ENCODE measurements at places on chromosomes 7 and 10.

DNA sequence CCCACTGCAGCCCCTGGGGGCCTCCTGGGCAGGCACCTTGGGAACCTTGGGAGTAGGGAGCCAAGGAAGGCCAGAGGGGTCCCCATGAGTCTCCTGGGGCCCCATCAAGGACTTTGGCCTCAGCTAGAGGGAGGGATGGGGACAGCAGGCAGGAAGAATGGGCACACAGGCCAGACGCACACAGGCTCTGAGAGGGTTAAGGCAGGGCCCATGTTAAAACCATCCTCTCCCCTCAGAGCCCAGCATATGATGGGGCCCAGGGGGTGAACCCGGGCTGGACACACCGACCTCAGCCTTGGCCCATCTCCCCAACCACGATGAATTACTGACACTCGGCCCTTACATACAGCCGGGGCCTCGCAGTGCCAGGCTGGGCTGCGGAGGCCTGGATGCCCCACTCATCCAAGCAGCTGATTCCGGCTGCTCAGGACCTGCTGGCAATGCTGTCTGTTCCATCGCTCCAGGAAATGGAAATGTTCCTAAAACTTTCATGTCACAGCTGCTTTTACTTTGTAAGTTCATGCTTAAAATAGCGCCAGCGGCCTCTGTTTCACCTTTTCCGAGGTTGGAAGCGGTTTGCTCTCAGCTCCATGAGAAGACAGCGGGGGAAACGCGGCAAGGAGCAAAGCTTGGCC is 17.3 kb upstream of the INPP5A start:
- no peak for DNase-seq

DNA sequence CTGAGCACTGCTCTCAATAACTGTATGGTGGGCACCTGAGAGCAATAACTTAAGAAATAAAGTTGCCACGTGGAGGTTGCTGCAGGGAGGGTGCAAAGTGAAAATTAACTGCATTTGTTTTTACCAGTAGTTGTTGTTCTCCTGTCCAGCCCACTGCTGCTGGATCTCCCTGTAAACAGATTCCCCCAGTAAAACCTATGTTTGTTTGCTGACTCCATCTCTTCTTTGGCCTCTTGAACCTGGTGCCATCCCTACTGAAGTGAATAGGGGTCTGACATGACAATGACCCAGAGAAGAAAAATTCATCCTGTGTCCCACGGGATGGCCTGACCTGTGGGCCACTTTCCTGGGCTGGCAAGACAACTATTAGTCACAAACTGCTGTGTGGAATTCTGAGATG is 1.7 kb downstream of the MBL2 start:
- DNase-seq, result no peak

DNA sequence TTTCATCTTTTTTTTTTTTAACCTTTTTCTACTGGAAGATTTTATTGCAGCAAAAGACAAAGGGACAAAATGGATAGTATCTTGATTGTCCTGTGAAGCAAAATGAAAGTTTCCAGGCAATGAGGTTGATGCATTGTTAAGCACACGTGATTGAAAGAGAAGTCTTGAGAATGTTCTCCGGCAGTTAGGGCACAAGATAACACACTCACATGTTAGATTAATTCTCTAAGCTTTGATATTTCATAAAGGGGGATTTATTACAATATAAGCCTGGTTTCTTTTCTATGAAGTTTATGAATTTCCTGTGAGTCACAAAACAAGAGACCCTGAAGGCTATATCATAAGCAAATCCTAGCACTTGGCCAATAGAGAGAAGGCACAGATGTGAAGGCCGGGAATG is 93.4 kb upstream of the ARMC3 start:
- DNase-seq, result no peak

DNA sequence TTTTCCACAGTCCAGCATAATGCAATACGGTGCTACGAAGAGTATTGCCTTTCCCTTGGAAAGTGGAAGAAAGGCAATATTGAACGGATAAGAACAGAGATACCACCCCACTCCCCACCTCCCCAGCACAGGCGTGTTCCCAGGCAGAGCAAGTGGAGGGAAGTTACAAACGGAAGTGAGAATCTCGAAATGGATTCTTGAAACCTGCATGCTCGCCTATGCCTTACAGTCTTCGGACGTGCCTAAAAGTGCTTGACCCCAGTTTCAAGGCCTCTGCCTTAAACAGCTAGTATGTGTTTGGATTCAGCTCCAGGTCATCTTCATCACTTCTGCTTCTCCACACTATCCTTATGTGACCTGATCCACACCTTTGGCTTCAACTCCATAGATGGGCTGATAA is 35.0 kb upstream of the USP6NL start:
- no peak for DNase-seq

DNA sequence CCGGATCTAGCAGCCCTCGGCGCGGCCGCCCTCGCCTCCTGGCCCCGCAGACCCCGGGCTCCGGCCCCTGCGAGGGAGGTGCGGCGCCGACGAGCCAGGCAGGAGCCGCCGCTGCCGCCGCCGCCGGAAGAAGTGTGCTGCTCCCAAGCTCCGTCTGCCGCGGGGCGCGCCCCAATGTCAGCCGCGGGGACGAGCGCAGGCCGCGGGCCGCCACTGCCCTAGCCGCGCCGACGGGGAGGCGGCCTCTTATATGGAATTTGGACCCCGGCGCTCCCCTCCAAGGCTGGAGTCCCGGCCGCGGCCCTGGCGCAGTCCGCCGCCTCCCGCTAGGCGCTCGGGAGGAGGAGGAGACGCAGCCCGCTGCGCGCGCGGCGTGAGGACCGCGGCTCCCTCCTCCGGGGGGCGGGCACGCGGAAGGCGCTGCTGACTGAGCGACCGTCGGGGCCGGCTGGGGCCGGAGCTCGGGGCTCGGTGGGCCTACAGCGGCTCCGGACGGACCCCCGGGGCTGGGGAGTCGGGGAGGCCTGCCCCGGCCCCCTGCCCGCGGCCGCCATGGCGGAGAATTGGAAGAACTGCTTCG is at the start of gene TRIM8:
Gene TRIM8 (plus strand): TSS at position 414 of the 580 bp plus-strand sequence. CDS start 139 bp downstream, at position 553.
- DNase-seq, result no peak

DNA sequence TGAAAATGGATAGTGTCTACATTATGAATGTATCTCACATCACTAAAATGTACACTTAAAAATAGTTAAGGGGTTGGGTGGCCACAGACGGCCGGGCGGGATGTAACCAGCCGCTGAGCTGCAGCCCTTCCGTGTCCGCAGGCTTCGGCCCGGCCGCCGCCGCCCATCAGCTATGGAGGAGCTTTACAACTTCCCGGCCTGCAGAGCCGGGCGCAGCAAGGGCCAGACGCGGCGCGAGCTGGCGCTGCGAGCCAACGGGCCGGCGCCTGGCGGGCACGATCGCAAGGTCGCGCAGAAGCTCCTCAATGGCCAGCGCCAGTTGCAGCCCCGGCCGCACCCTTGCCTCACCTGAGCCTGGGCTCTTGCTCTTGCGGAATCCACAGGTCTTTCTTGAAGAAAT is 69.1 kb downstream of the KMT2C start:
- DNase-seq, result no peak

DNA sequence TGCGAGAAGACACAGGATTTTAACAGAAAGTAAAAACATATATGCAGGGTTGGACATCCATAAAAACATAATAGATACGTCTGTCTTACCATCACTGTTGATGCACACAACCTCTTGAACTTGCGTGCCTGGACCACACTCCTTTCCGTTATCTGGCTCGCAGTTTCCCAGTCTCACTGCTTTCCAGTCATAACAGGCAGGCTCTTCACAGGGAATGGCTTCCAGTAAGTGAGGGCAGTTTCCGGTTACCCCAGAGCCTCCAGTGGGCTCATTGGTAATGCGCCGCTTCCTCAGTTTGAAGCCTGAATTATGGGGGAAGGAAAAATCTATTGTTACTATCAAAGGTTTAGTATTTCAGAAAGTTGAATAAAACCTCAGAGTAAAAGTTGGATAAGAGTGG is 290.7 kb downstream of the THSD7A start:
- DNase-seq, result no peak

DNA sequence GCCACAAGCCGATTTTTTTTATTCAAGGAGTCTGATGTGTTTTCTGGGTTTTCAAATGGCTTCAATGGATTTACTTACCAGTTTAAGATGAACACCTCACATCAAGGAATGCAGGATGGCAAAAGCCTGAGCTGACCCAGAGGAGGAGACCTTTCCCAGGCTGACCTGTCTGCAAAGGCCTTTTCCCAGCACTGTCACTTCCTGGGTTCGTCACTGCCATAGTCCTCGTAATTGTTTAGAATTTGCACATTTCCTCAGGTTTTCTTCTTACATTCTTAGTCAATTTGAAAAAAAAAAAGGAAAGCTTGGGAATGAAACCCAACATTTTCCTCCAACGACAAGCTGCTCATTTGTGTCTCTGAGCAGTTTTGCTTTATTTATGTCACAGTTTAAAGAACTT is 42.0 kb downstream of the PTER start:
- DNase-seq, result no peak

- no peak for DNase-seq
These were observed 10.5 kb downstream of the UBTD1 start for GRCh38 chr10:97509120-97509680.

DNA sequence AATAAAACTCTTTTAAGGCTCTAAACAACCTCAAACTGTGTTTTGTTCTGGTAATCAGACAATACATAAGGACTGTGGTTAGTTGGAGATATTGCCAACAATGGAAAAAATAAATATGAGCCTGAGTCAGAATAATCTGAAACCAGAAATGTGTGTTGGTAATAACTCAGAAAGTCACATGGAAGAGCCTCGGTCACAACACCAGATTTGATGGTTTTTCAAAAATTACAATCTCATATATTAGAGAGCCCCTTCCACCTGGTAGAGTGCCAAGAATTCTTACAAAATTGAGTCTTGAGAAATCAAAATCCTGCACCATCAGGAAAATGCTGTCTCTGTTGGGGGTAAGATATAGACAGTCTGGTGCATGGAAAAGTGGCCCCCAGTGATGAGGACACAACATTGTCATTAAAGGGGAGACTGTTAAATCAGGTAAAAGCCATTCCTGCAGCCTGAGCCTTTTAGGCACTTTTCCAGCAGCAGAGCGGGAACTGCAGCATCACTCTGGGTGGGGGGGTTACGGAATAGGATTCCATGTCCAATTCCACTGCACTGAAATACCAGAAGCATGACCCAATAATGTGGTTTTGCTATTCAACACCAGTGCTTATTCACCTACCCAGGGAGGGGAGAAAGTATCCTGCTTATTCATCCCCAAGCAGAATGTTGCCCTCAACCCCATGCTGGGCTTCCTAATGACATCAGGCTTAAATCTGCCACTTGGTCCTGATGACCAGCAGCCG is 9.5 kb upstream of the ADAM12 start:
- DNase-seq, result no peak

- DNase-seq, result no peak
These were observed 1.1 kb downstream of the P4HA1 start for GRCh38 chr10:73095481-73096021.

DNA sequence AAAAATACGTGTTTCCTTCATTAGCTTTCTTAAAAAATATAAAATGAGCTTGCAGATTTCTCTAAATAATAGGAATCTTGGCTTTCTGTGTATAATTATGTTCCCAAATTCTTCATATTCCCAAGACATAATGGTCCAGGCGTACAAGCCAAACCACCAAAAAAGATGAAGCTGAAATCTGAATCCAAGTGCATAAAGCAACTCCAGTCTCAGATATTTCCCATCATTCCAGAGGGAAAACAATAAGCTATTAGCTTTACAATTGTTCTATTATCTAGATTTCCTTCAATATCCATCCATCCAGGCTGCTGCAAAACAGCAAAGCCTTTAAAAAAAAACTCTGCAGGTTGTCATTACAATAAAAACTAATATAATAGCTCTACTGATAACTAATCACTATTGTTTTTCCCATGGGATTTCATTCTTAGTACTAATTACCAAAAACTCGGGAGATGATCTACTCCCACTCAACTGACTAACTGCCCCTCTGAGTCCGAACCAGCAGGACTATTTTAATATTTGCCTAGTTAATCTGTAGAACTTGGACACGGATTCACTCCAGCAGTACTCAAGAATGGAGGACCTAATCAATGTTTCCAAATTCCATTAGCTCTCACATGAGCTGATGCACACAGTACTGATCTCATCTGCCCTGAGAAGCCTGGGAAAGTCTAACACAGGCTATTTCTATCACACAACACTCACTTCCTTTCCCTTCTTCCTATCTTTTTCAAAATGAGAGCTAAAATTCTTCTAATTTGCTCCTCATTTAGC is 108.9 kb upstream of the ASAH2 start:
- no peak for DNase-seq

DNA sequence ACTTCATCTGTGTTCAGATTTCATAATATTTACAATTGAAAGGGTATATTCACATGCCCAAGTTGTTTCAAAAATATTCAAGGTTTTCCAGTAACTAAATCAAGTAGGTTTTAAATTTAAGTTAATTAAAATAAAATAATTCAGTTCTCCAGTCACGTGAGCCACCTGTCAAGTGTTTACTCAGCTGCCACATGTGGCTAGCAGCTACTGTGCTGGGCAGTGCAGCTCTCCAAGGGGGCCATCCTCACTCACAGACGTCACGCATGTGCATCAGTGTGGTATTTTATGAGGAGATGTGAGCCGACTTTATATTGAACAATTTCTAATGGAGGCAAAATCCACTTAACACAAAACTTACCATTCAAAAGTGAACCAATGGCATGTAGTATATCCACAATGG is 69.7 kb upstream of the CAMK2B start:
- DNase-seq, result no peak

DNA sequence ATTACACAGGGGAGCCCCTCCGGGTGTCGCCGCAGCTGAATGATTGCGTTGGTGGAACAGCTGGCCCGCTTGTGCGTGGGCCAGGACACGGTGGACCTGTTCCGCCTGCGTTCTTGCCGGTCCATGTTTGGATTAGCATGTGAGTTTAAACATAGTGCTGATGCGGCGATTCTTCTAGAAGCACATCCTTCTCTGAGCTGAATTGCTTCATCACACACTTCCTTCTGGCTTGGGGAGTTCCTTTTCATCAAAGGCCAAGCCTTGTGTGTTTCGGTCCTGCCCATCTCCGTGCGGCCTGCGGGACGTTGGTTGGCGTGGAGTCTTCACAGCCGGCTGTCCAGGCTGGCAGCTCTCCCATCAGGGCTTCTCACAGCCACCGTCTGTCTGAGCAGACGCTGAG is 45.5 kb upstream of the SLC29A4 start:
- DNase-seq, result no peak

GRCh38 chr7:47622586-47622945 is 40.7 kb upstream of the TNS3 start:
- no peak for DNase-seq

- no peak for DNase-seq
These were observed 2.0 kb downstream of the GPR85 start for GRCh38 chr7:113084496-113085172.

GRCh38 chr10:48452879-48453412 is 146.5 kb downstream of the MAPK8 start:
- DNase-seq, result no peak

DNA sequence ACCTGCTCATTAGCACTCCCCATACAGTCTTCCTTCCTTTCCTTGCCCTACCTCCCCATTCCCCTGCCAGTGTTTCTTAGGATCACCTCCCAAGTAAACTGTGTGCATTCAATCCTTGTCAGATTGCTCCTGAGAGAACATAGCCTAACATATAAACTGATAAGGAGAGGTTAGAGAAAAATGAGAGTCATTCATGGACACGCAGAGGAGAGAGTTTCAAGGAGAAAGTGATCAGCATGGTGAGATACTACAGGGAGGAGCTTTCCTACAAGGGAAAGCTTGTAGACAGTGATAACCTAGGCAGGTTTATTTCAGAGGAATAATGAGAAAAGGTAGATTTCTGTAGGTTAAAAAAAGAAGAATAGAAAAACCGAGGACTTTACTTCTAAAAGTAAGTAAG is 2.8 kb upstream of the ZC3HAV1L start:
- no peak for DNase-seq
